ENCODE measurements at places on chromosomes 16 and 17.

DNA sequence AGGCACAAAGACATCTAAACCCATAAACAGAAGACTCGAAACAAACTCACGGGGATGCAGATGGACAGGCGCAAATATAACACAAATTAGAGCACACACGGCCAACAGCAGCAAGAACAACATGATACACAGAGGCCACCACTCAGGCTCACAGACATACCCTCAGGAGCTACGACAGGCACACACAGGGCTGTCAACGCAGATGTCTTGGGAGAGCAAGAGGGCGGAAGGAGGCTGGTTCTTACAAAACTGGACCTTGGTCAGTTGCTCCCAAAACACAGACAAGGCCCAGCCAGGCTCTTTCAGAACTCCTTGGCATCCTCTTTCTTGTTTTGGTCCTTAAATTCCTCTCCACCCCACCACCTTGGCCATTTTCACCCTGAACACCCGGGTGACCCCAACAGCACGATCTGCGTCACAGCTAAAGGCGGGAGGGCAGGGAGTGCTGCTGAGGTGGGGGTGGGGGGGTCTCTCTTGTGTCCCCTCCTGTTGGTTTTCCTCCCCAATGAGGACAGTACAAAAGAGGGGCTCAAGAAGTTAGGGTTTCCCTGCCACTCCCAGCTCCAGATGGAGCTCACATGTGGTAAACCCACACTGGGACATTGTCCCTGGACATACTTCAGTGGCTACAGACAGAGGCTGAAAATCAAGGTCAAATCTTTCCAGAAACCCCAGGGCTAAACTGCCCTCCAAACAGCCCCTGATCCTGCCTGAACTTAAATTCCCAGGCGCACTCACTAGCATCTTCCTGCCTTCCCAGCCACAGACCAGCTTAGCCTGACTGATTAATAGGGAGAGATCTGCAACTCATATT is 221.3 kb downstream of the C16orf78 start:
- DNase-seq = no peak

DNA sequence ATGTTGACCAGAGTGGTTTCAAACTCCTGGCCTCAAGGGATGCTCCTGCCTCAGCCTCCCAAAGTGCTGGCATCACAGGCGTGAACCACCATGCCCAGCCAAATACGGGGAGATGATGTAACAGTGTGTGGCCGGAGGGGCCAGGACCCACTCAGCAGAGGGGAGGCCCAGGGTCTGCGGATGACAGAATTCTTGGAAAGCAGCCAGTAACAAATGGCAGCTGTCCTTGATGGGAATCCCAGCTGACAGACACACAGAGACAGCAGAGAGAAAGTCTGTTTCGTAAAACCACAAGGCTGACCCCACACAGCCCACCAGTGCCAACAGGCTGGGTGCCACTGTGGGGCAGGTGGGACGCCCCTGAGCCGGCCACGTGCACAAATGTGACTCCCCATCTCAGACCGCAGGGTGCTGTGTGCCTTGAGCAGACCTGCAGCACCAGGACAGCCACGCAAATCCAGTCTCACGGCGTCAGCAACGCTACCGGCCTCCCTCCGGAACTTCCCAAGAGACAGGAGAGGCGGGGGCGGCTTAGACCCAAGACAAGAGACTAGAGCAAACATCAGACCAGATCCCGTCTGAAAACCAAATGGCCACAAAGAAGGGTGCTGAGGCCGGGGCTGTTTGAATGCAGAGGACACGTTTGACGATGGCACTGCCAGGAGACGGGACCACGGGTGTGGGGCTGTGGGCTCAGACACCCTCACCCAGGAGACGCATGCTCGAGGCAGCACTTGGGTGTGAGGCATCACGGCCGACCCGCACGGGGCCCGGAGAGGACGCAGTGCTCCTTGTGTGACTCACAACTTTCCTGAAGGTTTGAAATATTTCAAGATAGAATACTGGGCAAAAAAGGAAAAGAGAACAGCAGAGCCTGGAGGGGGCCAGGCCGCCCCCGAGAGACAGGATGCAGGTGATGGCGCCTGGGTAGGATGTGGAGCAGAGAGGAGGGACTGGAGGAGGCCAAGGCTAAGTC is 24.6 kb downstream of the CTU2 start:
- DNase-seq = no peak

DNA sequence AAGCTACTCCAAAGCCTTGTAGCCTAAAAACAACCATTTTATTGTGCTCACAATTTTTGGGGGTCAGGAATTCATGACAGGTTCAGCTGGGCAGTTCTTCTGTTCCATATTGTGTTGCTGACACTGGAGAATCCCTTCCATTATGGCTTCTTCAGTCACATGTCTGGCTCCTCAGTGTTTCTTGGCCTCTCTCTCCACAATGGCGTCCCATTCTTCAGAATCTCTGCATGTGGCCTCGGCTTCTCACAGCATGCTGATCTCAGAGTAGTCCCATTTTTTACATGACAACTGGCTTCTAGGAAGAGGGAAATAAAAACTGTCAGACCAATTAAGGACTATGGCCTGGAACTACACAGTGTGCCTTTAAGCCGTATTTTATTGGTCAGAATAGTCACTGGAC is 49.7 kb downstream of the NF1 start:
- DNase-seq = no peak

GRCh38 chr16:68463904-68464303 is 15.6 kb upstream of the SMPD3 start:
- DNase-seq = no peak

Data from NCI-H2029 (cell line).